Activated CD8-positive, alpha-beta memory T cell treated with anti-CD3 and anti-CD28 coated beads for 24 hours (primary cell): ENCODE measurements at places on chromosomes 3 and 15.

DNA sequence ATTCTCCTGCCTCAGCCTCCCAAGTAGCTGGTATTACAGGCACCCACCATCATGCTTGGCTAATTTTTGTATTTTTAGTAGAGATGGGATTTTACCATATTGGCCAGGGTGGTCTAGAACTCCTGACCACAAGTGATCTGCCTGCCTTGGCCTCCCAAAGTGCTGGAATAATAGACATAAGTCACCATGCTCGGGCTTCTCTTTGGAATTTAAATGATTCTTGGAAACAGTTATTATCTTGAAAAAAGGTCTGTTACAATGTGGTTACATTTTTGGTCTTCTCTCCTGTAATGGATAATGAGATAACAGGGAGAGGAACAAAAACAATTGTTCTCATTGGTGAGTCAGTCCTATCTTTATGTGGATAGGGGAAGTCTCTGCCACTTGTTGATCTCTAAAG is 59.8 kb upstream of the AADACL2 start:
- no peak for DNase-seq

DNA sequence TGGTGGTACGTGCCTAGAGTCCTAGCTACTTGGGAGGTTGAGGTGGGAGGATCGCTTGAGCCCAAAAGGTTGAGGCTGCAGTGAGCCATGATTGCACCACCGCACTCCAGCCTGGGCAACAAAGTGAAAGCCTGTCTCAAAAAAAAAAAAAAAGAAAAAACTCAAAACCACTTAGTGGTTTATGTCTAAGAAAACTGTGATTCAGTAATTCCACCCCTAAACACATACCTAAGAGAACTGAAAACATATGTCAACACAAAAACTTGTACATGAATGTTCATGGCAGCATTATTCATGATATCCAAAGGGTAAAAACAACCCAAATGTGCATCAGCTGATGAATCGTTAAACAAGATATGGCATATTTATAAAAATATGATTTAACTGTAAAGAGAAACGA is 14.3 kb downstream of the SPG21 start:
- DNase-seq, result peak; percentile 32

DNA sequence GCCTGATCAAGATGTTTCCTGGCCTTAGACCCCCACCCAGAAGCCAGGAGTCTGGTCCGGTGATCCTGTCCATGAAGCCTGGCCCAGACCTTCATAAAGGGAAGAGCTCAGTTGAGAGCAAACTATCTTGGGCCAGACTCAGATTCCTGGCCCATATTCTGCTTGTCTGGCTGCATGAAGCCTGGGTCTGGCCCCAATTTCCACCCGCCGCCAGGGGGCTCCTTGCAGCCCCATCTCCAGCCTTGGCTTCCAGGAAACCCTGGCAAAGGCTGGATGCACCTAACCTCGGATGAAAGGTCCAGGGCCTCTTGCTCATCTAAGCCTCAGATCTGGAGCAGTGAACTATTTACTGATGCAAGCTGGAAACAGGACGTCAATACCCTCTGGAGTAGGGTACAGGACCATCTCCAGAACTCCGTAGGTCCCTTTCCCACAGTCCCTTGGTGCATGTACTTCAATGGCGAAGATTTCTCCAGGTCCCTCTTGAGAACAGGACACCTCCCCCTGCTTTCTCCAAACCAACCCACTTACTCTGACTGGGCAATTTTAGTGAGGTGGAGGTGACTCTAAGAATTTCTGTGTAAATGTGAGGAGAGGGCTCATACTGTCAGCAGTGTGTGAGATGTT is 5.6 kb downstream of the FOXL2 start:
- DNase-seq, result no peak

DNA sequence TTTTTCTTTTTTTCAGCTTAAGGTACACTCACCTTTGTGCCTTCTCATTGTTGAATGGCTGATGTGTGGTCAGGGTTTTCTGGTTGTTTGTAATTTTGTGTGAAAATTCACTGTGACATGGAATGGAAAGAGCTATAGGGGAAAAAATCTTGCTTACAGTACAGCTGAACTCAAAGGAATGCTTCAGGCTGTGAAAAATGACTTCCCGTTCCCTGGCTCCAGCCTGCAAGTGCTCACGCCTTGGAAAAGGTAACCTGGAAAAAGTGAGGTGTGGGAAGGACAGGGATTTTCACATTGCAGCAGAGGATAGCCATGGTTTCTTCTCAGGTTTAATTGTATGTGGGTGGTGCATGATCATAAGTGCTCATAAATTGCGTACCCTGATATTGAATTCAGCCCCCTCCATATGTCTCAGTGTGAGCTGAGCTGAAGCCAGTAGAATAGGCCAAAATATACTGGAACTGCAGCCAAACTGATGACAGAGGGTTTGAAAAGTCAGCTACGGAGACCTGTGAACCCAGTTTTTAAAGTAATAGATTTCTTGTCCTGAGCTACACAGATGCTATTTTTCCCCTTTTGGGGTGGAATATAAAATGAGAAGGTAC is 228.7 kb upstream of the RASGRP1 start:
- DNase-seq, result no peak

DNA sequence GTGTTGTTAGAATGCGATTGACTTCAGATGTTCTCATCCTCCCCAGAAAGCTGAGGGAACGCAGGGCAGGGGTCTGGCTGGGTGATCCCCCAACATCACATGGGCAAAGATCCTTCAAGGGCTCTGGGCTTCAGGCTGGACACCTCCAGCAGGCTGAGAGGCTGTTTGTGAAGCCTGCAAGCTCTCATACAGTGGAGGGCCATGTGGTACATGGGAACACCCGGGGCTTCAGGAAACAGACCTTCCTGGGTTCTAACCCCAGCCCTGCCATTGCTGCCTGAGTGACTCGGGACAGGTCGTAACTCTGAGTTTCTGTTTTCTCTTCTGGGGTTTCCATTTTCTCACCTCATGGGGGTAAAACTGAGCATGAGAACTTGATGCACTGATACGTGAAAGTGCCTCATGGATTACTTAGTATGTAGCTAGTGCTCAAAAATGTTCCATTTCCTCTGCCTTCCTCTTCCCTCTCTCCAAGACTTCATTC is 81.2 kb downstream of the TLE3 start:
- no peak for DNase-seq

DNA sequence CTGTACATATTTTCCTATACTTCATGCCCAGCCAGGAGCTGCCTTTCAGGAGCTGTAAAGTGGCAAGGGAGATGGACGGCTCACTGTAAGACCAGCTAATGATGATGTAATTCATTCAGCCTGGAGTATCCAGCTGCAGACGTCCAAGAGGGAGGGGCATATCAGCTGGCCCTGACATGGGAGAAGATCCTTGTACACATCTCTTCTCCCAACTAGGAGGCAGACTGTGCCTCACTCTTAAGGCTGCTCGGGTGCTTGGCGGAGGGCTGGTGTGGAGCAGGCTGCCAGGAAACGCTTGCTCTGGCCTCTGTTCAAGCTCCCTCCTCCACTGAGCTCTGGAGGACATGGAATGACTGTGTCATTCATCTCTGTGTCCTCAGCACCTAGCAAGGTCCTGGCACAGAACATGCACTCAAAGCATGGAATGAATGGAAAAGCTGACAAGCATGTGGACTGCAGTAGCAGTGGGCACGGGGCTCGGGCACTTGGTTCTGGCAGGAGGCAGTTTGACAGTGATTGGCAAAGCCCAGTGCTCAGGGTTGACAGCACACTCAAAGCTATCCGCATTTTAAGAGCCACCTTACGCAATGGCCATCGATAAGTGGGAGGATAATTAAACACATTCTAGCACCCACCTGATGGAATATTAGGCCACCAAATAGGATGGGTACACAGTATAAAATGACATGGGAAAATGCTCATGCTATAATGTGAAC is 72.4 kb downstream of the TBC1D2B start:
- DNase-seq, result no peak

DNA sequence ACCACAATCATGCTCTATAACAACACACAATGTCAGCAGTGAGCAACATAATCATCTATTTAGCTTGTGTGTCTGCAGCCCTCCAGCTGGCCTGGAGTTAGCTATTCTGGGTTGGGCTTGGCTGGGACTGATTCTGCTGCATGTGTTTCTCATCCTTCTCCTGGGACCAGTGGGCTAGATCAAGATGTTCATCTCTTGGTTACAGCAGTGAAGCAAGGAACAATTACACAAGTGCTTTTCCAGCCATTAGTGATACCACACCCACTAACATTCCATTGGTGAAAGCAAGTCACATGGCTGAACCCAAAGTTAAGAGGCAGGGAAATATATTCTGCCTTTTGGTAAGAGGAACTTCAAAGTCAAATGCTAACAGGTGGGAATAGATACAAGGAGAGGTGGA is 14.6 kb downstream of the NUDT16 start:
- no peak for DNase-seq

- DNase-seq, result no peak
These were observed 8.2 kb upstream of the APEH start for GRCh38 chr3:49665822-49666519.

DNA sequence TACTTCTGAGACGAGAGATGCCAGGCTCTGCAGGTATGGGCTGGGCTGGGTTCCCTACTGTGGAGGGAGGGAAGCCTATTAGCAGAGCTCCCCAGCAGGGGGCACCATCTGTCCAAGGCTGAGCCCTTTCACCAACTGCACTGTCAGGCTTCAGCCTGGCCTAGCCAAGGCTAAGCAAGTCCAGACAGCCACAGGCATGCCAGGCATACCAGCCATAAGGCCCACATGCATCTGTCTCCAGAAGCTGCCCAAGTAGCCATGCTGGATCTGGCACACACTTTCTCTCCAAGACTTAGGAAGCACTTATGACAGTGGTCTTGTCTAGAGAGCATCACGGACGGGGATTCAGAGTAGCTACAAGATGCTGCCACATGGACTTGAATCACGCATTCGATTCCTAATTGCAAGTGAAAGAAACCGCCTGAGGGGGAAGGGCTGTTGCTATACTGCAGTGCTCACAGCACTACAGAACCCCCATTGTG is 28.3 kb downstream of the RUVBL1 start:
- peak; percentile 88 for DNase-seq
